ENCODE measurements at places on chromosomes 4 and X.

DNA sequence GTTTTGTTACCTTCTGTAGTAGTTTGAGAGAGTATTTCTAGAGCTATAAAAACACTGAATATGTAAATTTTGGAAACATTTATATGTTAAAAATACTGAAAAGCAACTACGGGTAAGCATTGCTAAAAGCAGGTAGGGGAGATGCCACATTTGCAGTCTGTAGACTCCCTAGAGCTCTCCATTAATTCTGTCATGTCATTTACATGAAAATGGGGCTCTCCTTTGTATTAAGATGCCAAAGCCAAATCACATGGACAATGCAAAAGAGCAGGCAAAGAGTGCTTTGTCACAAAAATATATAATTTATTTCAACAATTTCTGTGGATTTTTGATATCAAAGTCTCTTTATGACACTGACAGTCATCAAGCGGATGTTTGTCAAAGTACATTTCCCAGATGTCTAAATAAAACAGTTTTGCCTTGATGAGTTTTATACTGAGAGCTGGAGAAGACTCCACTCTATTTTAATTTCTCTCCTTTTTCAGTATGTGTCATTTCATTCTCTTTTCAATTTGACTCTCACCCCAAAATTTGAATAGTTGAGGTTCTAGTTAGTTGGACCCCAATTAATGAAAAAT lies 51.8 kb downstream of the LDB2 start:
- no peak for DNase-seq

DNA sequence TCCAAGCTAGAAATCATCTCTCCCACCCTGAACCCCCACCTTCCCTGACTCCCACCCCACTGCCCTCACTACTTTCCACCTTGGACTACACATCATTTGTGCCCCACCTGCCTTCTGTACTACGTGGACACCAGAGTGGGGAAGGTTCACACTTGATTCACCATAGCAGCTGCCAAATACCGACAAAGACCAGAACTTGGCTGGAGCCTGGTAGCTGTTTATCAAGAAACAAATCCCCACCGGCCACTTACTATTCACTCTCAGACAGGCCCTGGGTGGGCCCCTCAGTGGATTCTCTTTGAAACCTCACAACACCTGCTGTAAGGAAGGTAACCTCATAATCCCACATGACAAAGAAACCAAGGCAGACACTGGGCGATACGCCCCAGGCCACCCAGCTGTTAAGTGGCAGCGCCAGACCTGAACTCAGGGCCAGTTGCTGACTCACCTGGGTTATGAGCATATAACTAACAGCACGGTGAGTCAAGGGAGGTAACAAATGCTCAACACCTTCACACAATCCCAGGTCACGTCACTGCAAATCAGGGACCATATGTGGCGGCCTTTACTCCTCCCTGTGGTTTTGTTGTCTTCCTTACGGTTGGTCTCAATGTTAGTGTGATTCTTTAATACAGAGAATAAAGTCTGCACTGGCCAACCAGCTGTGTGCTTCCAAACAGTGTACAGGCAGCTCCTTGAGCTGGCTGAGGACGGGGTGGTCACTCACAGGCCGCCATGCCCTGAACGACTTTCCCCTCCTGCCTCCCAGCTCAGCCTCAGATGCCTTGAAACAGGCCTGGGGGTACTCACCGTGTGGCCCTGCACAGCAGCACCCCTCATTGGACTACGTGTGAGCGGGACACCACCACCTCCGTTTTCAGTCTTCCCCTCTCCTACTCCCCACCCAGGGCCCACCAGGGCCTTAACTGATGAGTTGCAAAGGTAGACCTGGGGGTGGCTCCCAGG lies 7.5 kb downstream of the WDR1 start:
- DNase-seq, result no peak

GRCh38 chr4:70402762-70403161 lies 5.0 kb downstream of the OPRPN start:
- no peak for DNase-seq

DNA sequence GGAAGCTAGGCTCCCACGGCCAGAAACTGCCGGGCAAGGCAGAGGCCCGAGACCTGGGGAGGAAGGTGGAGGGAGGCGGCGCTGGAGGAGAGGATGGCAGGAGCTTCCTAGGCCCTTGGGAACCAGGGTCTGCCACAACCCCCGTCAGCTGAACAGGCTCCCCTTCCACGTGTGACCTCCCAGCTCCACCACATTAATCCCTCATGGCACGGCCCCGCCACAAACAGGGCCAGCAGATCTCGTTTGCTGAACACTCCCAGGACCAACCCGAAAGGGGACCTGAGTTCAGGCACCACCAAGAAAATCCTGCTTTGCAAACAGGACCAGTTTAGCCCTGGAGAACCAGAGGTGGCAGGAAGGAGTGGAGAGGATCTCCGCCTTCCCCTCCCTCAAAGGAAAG lies 62.7 kb downstream of the FHDC1 start:
- no peak for DNase-seq

DNA sequence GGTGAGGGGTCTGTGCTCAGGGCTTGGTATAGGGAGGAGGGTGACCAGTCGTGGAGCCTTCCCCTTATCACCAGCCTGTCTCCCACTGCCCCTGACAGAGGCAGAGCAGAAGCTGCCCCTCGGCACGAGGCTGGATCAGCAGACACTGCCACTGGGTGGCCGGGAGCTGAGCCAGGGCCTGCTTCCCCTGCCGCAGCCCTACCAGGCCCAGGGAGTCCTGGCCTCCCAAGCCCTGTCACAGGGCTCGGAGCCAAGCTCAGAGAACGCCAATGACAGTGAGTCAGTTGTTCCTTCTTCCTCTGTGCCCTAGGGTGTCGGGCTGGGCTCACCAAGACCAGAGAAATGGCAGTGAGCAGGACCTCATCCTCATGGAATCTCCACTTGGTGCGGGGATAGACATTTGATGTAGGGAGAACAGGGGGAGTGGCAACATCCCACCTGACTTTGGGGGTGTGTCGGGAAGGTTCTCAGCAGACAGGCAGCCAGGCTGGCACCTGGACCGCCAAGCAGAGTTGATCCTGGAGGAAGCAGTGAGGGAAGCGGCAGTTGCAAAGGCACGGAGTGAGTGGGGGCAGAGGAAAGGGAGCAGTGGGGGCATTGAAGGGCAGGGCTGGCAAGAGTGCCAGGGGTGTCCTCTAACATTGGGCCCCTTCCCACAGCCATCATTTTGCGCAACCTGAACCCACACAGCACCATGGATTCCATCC lies 14.3 kb upstream of the UBA1 start:
- DNase-seq, result no peak

DNA sequence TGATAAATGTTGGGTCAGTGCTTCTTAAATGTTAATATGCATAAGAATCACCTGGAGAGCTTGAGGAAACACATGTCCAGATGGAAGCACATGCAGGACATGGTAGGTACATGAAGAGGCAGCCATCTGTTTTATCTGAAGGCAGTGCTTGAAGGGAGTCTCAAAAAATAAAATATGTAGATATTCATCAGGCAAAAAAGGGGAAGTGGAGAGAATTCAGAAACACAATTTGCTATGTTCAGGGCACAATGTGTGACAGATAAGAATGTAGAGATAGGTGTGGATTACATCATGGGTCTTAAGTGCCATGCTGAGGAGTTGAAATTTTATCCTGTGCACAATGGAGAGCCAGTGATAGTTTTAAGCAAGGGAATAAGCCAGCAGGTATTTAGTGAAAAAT lies 59.6 kb upstream of the CASK start:
- DNase-seq, result no peak

GRCh38 chrX:5646818-5647217 lies 581.8 kb downstream of the NLGN4X start:
- no peak for DNase-seq

GRCh38 chrX:103540145-103540544 lies 20.9 kb upstream of the RAB40A start:
- no peak for DNase-seq

DNA sequence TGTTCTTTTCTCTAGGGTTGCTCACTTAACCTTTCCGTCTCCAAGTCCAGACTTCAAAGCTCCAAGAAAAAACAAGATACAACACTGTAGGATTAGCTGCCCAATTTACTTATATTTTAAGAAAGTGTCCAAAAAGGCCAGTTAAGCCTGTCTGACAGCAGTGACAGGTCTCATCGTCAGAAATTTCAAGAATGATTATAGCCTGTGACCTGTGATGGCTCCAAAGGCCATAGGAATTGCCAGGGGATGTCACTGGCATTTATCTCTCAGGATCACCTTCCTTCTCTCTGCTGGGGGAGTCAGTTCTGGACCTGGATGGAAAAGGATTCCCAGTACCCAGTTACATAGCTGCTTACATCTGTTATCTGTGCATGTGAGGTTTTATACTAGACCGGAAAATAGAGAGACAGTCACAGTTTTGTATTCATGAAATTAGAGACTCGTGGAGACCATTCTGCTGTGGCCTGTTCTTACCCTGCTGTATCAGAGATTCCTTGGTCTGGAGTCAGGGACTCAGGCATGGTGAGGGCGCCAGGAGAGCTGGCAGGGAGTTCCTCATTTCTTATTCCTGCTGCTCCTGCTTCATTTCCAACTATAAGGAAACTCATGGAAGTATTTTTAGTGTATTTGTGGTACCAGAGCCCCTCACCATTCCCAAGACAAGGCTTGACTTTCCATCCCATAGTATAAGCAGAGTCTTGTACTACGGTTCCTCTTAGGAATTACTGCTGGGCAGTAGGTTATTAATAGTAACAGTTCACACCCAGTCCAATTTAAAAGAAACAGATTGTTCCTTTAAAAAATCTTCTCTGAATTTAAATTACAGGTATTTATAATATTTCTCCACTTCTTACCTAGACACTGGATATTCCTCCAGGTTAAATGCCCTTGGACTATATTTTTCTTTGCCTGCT lies 220.8 kb downstream of the SHROOM3 start:
- no peak for DNase-seq

DNA sequence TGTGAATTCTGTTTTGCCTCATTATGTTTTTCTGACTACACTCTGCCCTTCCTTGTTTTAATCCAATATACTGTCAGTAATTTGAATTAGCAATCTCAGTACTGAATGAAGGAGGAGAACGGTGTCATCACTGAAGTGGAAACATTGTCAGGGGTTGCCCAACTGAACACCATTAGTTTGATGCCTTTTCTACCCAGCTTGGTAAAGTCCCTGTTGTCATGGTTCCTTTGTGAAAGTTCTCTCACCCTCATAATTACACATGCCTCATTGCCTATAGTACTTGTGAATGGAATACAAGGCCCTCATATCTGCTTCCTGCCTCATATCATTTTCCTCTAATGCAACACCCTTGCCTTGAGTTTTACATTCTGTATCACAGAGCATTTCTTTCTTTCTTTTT lies 76.9 kb downstream of the RRAGB start:
- no peak for DNase-seq

GRCh38 chrX:119376312-119376711 lies 22.8 kb upstream of the SLC25A43 start:
- DNase-seq, result no peak

GRCh38 chr4:80215449-80216052 lies 18.2 kb downstream of the PRDM8 start:
- no peak for DNase-seq

DNA sequence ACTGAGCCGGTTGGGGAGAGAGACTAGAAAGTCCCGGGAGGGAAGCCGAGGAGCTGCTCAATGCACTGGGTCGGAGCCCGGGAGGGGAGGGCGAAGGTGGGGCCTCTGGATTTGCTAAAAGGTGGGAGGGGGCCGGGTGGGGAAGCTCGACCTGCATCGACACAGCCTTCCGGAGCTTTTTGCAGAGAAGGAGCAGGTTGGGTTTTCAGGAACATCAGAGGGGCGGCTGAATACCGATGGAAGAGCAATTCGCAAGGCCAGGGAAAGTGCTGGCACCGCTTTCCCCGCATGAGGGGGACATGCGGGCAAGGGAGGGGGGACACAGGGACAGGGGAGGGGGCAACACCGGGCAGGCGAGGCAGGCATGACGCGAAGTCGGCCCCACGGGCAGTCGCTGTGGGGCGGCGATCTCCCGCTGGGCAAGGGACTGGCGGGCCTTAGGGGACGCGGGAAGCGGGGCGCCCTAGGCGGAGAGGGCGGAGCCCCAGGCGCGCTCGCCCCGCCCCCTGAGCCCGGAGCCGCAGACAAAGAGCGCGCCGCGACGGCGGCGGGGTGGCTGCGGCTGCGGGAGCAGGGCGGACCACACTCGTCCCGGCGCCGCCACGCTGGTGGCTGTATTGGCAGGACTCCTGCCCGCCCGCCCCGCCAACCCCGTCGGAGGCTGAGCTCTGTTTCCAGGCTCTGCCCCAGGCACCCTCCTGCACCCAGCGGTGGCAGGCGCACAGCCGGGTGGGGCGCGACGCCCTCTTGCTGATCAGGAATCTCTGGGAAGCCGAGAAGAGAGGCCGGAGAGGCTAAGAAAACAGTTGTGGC lies 11.6 kb downstream of the PDZD4 start:
- no peak for DNase-seq

- DNase-seq, result no peak
These were observed 1021.9 kb downstream of the FAM133A start for GRCh38 chrX:94695910-94696309.

DNA sequence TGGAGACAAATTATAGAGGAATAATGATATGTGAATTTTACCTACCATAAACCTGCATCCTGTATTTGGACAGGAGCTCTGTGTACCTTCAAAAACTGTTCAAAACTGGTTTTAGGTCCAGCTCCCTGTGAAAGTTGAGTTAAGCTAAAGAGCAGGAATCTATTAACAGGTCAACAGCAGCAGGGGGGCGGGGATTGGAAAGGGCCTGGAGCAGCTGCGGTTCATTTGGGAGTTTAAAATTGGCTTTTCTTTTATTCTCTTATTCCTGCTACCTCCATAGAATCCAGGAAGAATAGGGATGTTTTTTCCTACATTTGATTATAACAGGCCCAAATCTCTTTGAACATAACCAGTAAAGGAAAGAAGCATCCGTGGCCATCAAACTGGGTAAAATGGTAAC lies 23.8 kb downstream of the SHROOM3 start:
- peak; percentile 57 for DNase-seq

GRCh38 chr4:185205697-185206342 lies 2.0 kb upstream of the CFAP97 start:
- no peak for DNase-seq

DNA sequence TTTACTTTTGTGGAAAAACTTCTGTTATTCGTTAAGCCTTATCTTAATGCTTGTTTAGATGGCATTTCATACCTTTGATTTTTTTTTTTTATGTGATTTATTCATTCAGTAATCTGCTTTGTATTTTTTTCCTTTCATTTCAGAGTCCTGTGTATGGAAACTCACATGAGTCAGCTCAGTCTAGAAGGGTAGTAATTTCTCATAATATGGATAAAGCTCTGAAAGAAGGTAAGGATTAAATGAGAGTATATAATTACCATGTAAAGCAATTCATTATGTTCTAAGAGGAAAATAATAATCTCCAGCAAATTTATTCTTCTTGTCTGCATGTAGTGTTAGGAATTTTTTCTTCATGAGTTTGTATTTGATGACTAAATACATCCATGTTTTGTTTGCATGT lies 37.8 kb downstream of the SNX25 start:
- no peak for DNase-seq

DNA sequence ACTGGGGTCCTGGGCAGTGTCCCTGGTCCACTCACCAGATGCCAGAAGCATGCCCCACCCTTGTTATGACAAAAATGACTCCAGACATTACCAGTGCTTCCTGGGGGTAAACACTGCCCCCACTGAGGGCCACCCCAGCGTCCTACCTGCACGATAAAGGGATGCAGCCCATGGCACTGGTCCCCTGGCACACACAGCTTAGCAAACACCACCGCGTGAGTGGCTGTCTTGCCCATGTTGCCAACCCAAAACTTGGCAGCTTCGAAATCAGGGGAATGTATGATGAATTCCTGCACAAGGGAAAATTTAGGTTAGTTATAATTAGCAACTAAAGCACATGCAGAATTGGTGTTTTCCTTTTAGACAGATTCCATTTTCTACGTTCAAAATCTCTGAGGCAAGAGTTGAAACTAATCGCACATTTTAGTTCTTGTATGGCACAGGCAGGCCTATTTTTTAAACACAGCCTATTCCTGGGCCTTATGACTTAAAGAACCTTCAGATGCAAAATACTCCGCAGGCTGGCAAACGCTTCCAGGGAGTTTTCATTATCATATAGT lies 30.4 kb downstream of the ACOX3 start:
- no peak for DNase-seq
